ENCODE measurements at places on chromosomes 11 and 22. TPM values are rescaled to one million over a fixed set of nuclear protein-coding genes. Genes with fewer than 3 reads are reported as not detected.

DNA sequence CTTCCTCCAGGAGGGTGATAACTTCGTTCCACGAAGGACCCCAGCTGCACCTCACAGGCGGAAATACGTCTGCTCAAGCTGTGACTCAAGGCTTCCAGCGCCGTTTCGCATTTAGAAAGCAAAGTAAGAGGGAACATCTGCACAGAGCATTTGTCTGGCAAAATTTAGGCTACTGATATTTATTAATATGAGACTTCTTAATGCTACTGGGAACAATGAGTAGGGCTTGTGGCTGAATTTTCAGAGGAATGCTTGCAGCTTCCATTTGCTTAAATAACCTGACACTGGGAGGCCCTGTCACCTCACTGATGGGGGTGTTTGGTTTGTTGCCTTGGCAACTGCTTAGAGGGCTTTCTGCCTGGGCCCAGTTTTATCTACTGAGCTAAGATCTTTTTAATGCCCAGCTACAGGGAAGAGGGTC, 14.7 kb upstream of the ST14 start:
- no peak for DNase-seq
- peaks cover 26% of the 10 kb centered on the region for H3K4me1 ChIP-seq
- no peak overlapping the region for H3K4me3 ChIP-seq
- peak overlapping the region; percentile 89 for H3K27ac ChIP-seq

GRCh38 chr11:35304386-35304775, 115.0 kb downstream of the SLC1A2 start:
- H3K27me3 ChIP-seq: no peaks in the 10 kb centered on the region
- peak overlapping the region; percentile 63 for H3K27ac ChIP-seq
- no peaks in the 10 kb centered on the region for H3K36me3 ChIP-seq
- H3K4me3 ChIP-seq: no peak overlapping the region
- peaks cover 44% of the 10 kb centered on the region for H3K4me1 ChIP-seq
- DNase-seq: no peak

GRCh38 chr11:20050551-20051333, 109.5 kb downstream of the DBX1 start:
- no peak overlapping the region for H3K27ac ChIP-seq
- no peak overlapping the region for H3K4me3 ChIP-seq
- DNase-seq: no peak

GRCh38 chr11:101907815-101908214, 7.0 kb upstream of the CEP126 start:
- no peak for DNase-seq
- no peak overlapping the region for H3K4me3 ChIP-seq
- H3K36me3 ChIP-seq: no peaks in the 10 kb centered on the region
- peaks cover 3% of the 10 kb centered on the region for H3K27me3 ChIP-seq

BRD1 gene
- total RNA-seq: 38.9 TPM

OR2AG2 gene
- total RNA-seq: 0.20 TPM

F2 gene
- total RNA-seq: 0.23 TPM

- H3K27me3 ChIP-seq: no peaks in the 10 kb centered on the region
Measured at GRCh38 chr11:120403966-120404365, 67.8 kb downstream of the ARHGEF12 start.

GRCh38 chr11:119872611-119873310, 143.8 kb upstream of the NECTIN1 start:
- no peaks in the 10 kb centered on the region for H3K36me3 ChIP-seq
- no peaks in the 10 kb centered on the region for H3K4me1 ChIP-seq
- H3K27ac ChIP-seq: no peak overlapping the region
- H3K27me3 ChIP-seq: peaks cover 18% of the 10 kb centered on the region

GRCh38 chr11:66727282-66728037, 1.6 kb downstream of the SPTBN2 start:
- no peak for DNase-seq
- peak overlapping the region; percentile 48 for H3K4me3 ChIP-seq
- no peaks in the 10 kb centered on the region for H3K27me3 ChIP-seq
- H3K27ac ChIP-seq: no peak overlapping the region
- no peaks in the 10 kb centered on the region for H3K36me3 ChIP-seq

DNA sequence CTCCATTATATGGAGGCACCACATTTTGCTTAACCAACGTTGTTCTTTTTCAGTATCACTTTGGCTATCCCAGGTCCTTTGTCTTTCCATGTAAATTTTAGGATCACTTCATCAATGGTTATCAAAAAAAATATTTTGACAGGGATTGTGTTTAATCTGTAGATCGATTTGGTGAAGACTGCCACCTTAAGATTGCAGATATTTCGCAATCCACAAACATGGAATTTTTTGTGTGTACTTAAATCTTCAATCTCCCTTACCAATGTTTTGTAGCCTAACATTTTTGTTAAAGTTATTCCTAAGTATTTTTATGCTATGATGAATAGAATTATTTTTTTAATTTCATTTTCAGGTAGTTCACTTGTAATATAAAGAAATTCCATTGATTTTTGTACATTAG, 18.6 kb downstream of the PLAAT5 start:
- H3K27me3 ChIP-seq: no peaks in the 10 kb centered on the region
- no peaks in the 10 kb centered on the region for H3K4me1 ChIP-seq
- DNase-seq: no peak
- no peak overlapping the region for H3K4me3 ChIP-seq

- H3K4me3 ChIP-seq: no peak overlapping the region
- no peaks in the 10 kb centered on the region for H3K27me3 ChIP-seq
- no peak for DNase-seq
- H3K27ac ChIP-seq: no peak overlapping the region
Measured at GRCh38 chr11:103266167-103266831, 157.1 kb downstream of the DYNC2H1 start.

DNA sequence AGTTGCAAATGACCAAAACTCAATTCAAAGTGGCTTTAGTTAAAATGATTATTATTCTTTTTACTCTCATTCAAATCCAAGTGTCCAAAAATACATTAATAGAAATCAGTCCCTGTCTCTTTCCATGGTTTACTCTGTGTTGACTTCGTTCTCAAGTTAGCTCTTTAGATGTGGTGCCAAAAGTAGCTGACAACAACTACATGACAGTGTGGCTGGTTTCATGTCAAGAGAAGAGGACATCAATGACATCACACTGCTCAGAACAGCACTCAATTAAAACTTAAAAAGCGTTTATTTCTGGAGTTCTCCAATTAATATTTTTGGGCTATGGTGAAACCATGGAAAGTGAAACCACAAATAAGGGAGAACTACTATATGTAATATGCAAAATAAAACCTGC, 1746.9 kb downstream of the LRRC4C start:
- H3K27me3 ChIP-seq: no peaks in the 10 kb centered on the region
- H3K27ac ChIP-seq: no peak overlapping the region
- H3K4me1 ChIP-seq: no peaks in the 10 kb centered on the region
- H3K36me3 ChIP-seq: no peaks in the 10 kb centered on the region

BDNF gene
- 0.17 TPM for total RNA-seq

DNA sequence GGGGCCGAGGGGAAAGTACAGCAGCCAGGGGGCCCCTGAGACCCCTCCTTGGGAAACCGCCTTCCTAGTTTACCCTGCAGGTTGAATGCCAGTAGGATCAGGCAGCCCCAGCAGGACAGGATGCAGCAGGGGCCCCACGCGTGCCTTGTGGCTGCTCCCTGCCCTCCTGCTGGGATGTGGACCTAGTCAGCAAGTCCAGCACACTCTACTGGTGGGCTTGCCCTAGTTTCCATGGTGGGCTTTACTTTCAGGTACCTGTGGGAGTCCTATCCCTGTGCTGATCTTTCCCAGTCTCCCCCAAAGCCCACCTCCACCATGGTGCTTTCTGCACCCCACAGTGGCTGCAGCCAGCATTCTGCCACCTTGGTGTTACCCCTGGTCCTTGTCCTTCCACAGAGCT, 22.2 kb downstream of the SHISA8 start:
- H3K36me3 ChIP-seq: peaks cover 95% of the 10 kb centered on the region
- H3K4me3 ChIP-seq: no peak overlapping the region
- H3K27ac ChIP-seq: no peak overlapping the region

GRCh38 chr11:47107744-47108143, 68.9 kb downstream of the ARFGAP2 start:
- no peaks in the 10 kb centered on the region for H3K4me1 ChIP-seq
- no peak overlapping the region for H3K4me3 ChIP-seq
- DNase-seq: no peak
- H3K27ac ChIP-seq: no peak overlapping the region
- no peaks in the 10 kb centered on the region for H3K27me3 ChIP-seq

GRCh38 chr11:86039094-86039493, 29.8 kb downstream of the PICALM start:
- no peak overlapping the region for H3K27ac ChIP-seq
- no peak overlapping the region for H3K4me3 ChIP-seq
- no peaks in the 10 kb centered on the region for H3K27me3 ChIP-seq
- no peak for DNase-seq

PHF21B gene
- 0.46 TPM for total RNA-seq

DNA sequence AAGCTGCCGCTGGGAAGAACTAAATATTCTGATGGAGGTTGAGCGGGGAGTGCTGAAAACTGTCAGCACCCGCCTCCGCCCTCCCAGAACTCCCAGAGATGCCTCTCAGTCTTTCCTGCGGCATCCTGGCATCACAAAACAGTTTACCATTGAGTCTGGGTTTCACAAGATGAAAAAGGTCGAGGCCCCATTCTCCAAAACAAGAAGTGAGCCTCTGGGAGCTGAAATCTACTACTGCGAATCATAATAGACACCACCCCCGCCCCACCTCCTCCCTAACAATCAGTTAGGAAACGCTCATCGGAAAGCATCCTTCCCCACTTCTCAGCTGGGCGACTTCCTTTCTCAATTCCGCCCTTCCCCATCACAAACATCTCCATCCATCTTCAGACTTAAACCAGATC, 1.0 kb downstream of the SUN2 start:
- peaks cover 30% of the 10 kb centered on the region for H3K36me3 ChIP-seq
- H3K4me3 ChIP-seq: peak overlapping the region; percentile 97
- H3K27ac ChIP-seq: peak overlapping the region; percentile 97
- no peaks in the 10 kb centered on the region for H3K27me3 ChIP-seq

Measured in spleen (tissue), 13 donors.